Hypothalamus (tissue), 51 donors: ENCODE measurements at places on chromosomes 2 and 18.

- no peak for DNase-seq
Measured at GRCh38 chr2:45712570-45712969, 61.1 kb downstream of the PRKCE start.

- DNase-seq = no peak
Measured at GRCh38 chr2:43675646-43676321, 445 bp downstream of the C1GALT1C1L start.

DNA sequence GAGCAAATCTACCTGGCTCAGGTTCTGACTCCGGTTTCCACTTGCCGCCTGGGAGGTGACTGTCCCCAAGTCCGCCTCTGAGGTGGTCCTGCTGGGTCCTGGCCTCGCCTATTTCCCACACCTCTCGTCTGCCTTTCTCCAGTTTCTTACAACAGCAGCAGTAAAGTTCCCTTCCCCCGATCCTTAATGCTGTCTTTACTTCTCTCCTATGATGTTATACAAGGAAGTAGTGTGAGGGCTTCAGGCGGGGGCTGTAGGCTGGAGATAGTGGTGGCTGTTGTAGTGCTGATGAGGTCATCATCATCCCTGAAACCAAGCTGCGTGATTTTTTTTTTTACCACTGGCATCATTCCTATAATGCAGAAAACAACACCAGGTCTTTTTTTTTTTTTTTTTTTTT, 18.9 kb downstream of the TGIF1 start:
- DNase-seq = no peak

GRCh38 chr2:15180379-15180778, 380.8 kb downstream of the NBAS start:
- no peak for DNase-seq

DNA sequence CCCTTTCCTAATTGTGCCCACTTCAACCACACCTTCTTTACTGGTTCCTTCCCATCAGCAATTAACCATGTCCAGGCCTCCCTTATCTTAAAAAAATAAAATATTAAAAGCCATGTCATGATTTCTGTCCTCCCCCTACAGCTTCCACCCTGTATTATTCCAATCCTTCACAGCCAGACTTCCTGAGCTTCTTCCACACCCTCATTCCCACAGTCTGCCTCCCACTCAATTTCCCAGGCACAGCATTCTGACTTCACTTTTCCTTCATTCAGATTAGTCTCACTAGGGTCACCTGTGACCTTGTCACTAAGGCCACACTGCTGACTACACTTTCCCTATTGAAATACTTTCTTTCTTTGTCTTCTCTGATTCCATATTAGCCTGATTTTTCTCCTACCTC, 159.4 kb downstream of the DIS3L2 start:
- no peak for DNase-seq

GRCh38 chr2:109428841-109429566, 184.8 kb downstream of the SEPTIN10 start:
- no peak for DNase-seq

DNA sequence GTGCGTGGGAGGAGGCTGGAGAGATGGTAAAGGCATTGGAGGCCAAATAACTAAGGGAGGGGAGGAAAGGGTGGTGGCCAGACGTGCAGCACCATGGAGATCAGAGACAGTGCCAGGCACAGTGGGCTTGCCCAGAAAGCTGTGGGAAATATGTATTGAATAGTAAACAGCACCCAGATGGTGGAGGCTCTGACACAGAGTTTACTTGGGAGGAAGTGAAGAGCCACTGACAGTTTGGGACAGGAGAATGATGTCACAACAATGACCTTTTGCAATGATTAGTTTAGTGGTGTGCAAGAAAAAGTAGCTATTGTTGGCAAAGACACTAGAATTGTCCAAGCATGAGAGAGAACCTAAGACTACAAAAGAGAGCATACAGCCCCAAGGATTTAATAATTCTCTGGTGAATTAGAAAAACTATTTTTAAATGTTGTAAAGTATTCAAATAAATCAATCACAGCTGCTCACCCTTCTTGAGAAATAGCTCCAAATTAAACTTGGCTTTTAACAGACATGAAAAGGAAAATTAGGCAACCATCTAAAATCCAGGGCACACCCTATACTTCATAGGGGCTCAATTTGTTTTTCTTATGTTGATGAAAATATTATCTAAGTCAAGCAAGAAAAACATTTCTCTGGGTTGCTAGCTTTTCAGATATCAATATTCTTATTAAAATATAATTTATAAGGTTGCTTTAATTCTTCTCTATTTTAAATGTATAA, 458.7 kb upstream of the HNRNPA3 start:
- DNase-seq = no peak

DNA sequence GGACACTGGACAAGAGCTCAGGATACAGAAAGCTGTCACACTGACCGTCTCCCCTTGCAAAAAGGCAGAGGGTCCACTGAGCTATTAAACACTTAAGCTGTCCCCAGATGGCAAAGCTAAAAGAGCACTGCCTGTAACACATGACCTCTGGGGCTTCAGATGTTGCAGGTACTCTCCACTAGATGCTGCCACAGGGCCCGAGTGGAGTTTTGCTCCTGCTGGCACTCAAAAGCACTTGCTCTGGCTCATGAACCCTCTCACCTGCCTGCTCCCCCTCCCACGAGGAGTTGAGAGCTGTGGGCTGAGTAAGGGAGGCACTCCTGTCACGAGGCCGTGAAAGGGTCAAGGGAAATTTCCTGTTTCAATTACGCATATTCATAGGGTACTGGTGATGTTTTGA, 227.9 kb downstream of the PRKCE start:
- DNase-seq = no peak

DNA sequence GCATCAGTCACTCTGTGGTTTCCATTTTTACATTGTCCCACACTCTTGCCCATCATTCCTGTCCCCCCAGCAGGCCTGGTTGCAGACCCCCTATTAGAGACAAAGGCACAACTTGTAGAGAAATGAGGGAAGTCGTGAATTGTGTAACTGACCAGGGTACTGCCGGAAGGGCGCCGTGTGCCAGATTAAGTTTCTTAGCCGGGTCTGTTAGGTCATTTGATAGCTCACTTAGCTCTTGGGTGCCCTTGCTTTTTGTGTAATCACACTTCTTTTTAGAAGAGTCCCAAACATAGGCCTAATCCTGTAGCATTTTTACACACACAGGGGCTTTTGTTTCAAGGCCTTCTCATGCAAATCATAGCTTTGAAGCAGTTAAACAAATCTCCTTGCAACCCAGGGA, 87.2 kb downstream of the CTAGE1 start:
- no peak for DNase-seq

- no peak for DNase-seq
Measured at GRCh38 chr2:10160203-10160955, 37.8 kb downstream of the RRM2 start.

DNA sequence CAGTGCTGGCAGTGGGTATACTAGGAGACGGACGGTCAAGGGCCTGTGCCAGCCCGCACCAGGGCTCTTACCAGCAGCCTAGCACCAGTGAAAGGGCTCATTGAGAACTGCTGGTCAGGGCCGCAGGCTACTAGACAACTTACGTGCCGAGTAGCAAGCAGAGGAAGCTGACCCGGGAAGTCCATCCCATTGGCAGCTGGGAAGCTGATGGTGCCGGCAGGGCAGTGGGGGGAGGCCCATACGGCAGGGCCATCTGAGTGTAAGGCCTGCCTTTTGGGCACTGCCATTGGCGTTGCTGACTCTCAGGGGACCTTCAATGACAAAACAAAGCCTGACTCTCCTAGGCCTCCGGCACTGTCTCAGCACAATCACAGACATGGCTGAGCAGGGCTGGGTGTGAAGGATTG, 20.6 kb downstream of the EFR3B start:
- DNase-seq = peak; percentile 89
